GM12878 (cell line): ENCODE measurements at places on chromosomes 12 and 14. TPM values are rescaled to one million over a fixed set of nuclear protein-coding genes. Genes with fewer than 3 reads are reported as not detected.
A peak's percentile ranks its signal among the peaks of the same experiment; 100 is the strongest.

CNPY2 gene
- 75.0 and 93.7 TPM in 2 replicates for total RNA-seq

EPYC gene
- not detected in 2 replicates for total RNA-seq

NEUROD4 gene
- not detected in 2 replicates for total RNA-seq

LALBA gene
- not detected in 2 replicates for total RNA-seq

- no peak overlapping the region for H3K4me3 ChIP-seq
- no peak for DNase-seq
- no peak overlapping the region for H3K27ac ChIP-seq
- no peaks in the 10 kb centered on the region for H3K27me3 ChIP-seq
- no peaks in the 10 kb centered on the region; the same call in 1 of the 2 replicates for H3K4me1 ChIP-seq
Measured at GRCh38 chr12:5685935-5686334, 254.0 kb downstream of the NTF3 start.

DNA sequence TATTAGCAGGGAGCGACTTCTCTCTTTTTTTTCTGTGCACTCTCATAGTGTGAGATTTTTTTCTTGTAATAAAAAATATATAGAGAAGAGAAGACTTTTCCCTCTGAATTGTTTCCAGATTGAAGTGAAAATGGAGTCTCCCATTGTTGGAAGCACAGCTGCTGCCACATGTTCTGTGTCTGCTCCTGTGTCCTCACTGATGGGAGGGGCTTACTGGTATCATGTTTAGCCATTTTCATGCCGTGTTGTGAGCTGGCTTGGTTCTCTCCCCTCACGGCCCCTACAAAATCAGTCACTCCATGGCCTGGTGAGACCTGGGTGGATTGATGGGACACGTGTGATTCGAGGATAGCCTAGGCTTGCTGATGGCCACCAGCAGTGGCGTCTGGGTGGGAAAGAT is 379.7 kb upstream of the DDHD1 start:
- H3K4me3 ChIP-seq: no peak overlapping the region
- H3K4me1 ChIP-seq: peaks cover 4% of the 10 kb centered on the region
- H3K36me3 ChIP-seq: no peaks in the 10 kb centered on the region
- no peaks in the 10 kb centered on the region for H3K27me3 ChIP-seq
- H3K27ac ChIP-seq: peak overlapping the region; percentile 38; the same call in 1 of the 2 replicates

- peaks cover 4% of the 10 kb centered on the region; the same call in 1 of the 2 replicates for H3K27me3 ChIP-seq
- H3K27ac ChIP-seq: no peak overlapping the region
- DNase-seq: no peak
- H3K4me3 ChIP-seq: no peak overlapping the region
- no peaks in the 10 kb centered on the region for H3K36me3 ChIP-seq
- H3K4me1 ChIP-seq: no peaks in the 10 kb centered on the region
Measured at GRCh38 chr14:64812412-64812811, 67.3 kb downstream of the SPTB start.

DNA sequence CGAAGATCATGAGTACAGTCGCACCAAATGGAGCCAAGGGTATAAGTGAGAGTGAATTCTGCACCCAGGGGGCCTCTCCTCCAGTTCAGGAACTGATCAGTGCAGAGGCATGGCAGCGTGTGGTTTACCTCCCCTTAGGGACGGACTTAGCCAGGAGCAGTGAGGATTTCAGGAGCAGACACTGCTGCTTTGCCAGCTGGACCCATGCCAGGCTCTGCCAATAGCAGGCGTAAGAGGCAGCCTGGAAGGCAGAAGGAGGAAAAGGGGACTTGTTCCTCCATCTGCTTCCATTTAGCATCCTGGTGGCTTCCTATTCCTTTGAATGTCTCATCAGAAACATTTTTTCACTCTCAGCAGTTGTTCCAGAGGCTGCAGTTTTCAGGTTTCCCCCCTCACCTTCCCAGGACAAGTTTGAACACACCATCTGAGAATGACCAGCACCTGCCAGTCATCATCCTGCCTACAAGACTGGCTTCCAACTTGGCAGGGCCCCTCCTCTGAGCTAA is 137.0 kb upstream of the LMNTD1 start:
- no peaks in the 10 kb centered on the region for H3K27me3 ChIP-seq
- H3K4me3 ChIP-seq: no peak overlapping the region
- DNase-seq: no peak

- no peak for DNase-seq
- no peak overlapping the region for H3K27ac ChIP-seq
- H3K36me3 ChIP-seq: no peaks in the 10 kb centered on the region
- H3K27me3 ChIP-seq: no peaks in the 10 kb centered on the region
- no peak overlapping the region for H3K4me3 ChIP-seq
Measured at GRCh38 chr12:76920172-76921099, 41.6 kb upstream of the CSRP2 start.

DNA sequence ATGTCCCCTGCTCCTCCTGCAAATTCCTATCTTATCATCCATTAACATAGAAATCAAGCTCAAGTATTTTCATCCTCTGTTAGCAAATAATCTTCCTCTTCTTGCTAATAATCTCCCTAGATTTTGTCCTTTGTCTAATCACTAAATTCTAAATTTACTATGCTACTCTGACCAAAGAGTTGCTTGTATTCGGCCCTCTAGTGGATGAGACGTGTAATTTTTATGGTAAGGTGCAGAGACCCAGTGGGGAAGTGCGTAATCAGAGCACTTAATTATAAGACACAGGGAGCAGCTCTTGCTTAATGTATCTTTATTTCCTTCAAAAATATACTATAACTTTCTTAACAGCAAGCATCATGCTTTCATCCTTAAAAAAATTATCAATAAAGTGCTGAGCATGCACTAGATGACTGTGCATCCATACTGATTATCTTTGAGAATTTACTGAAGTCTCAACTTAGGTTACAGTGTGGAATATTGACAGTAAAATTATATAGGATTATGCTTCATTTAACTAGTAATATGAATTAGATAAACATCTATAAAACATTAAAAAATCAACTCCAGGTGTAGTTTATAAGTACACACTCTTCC is 212.6 kb downstream of the SLC16A7 start:
- no peak for DNase-seq
- no peak overlapping the region for H3K4me3 ChIP-seq
- H3K27me3 ChIP-seq: no peaks in the 10 kb centered on the region
- H3K4me1 ChIP-seq: no peaks in the 10 kb centered on the region
- H3K36me3 ChIP-seq: no peaks in the 10 kb centered on the region
- no peak overlapping the region for H3K27ac ChIP-seq

- H3K4me1 ChIP-seq: no peaks in the 10 kb centered on the region
- H3K36me3 ChIP-seq: no peaks in the 10 kb centered on the region
- H3K27me3 ChIP-seq: no peaks in the 10 kb centered on the region
- no peak overlapping the region for H3K4me3 ChIP-seq
Measured at GRCh38 chr14:94462219-94462551, 9.6 kb upstream of the SERPINA11 start.
